ENCODE measurements at places on chromosomes 5 and 9. TPM values are rescaled to one million over a fixed set of nuclear protein-coding genes. Genes with fewer than 3 reads are reported as not detected.

Gene ACER2
- total RNA-seq, result 2.4 TPM

Gene SLC25A25
- 14.8 TPM for total RNA-seq

Gene ANXA2R
- total RNA-seq, result 9.3 TPM

Gene TMEM252
- total RNA-seq, result not detected

Gene PFN3
- not detected for total RNA-seq

Gene RAD23B
- total RNA-seq, result 103 TPM

Gene ACSL6
- 26.6 TPM for total RNA-seq

Gene LHX6
- not detected for total RNA-seq

Gene BARHL1
- not detected for total RNA-seq

Gene OR1Q1
- not detected for total RNA-seq

Gene SLC23A1
- 4.0 TPM for total RNA-seq

Gene BTNL8
- not detected for total RNA-seq

Gene ABLIM3
- not detected for total RNA-seq

Gene FAM221B
- not detected for total RNA-seq

Gene NUTM2G
- total RNA-seq, result not detected
